ENCODE measurements at places on chromosomes 3 and 15.

GRCh38 chr3:150410311-150411105, 2.4 kb downstream of the TSC22D2 start:
- no peak for DNase-seq

DNA sequence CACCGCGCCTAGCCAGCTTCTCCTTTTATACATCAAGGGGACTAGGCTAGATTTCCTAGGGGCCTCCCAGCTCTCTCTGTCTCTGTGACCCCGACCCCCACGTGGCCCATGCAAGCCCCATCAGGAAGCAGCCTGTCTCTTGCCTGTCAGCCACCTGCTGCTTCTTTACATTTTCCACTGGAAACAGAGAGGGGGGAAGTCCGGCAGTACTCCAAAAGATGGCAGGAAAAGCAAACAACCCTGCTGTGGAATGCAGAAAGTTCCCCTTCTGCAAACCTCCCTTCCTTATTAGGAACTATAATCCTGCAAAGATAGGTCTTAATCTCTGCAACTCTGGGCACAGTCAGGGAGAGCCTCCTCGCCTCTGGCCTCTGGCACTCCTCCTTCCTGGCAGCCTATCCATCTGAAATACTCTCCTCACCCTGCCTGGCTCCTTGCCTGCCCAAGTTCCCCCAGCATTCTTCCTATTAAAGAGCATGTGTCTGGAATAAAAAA, 47.4 kb upstream of the HACD2 start:
- DNase-seq, result no peak

GRCh38 chr15:89654847-89655805, at the start of gene KIF7:
TSS of gene KIF7 (minus strand) at chr15:89655467. CDS start at chr15:89652930, 2,537 bp downstream.
- no peak for DNase-seq

- DNase-seq, result no peak
Measured at GRCh38 chr3:117722856-117723255, 1013.3 kb downstream of the TUSC7 start.

DNA sequence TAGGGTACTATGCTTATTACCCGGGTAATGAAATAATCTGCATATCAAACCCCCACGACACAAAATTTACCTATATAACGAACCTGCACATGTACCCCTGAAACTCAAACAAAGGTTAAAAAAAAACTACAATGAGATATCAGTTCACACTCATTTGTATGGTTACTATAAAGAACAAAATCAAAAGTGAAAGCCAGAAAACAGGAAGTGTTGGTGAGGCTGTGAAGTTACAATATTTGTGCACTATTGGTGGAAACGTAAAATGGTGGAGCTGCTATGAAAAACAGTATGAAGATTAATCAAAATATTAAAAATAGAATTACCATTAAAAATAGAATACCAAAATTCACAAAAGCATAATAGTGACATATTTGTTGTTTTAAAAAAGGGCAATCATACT, 128.9 kb downstream of the ZIC1 start:
- no peak for DNase-seq

DNA sequence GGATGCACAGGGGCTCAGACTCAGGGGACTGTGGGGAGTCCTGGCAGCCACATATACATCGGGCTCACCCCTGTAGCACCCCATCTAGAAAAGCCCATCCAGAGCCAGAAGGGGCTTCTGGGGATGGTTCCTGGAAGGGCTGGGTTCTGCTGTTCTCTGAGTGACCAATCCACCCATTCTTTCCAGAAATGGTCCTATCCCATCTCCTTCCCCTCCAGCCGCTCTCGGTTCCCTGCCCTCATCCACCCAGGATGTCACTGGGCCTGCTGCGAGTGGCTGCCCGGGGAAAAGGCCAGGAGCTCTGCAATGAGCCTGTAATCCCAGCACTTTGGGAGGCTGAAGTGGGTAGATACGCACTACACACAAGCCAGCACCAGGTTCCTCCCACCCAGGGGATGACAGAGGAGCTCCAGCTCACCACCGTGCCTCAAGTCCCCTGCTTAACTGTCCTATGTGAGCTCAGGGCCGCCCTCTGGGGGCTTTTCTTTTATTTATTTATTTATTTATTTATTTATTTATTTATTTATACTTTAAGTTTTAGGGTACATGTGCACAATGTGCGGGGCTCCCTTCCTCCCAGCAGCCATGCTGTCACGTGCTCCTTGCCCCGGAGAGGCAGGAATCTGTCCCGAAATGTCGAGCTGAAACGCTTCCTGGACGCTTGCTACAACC, 13.6 kb upstream of the CSK start:
- DNase-seq, result no peak

- DNase-seq, result no peak
Measured at GRCh38 chr3:73021301-73021835, 24.8 kb downstream of the PPP4R2 start.

DNA sequence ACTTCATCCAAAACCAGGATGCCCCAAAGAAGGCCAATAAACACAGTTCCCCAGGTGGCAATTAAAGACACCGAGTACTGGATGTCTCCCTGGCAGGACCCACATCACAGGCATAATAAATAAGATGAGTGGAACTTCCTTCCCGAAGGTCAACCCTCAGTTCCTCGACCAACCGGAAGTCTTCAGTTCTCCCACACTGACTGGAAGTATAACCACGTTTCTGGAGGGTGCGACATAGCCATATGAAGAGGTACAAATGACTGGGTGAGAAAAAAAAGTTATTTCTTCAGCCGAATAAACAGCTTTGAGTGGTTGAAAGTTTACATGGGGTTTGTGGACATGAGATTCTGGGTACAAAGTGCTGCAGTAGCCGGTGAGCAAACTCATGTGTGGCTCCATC, 34.6 kb upstream of the MUC13 start:
- DNase-seq, result no peak

DNA sequence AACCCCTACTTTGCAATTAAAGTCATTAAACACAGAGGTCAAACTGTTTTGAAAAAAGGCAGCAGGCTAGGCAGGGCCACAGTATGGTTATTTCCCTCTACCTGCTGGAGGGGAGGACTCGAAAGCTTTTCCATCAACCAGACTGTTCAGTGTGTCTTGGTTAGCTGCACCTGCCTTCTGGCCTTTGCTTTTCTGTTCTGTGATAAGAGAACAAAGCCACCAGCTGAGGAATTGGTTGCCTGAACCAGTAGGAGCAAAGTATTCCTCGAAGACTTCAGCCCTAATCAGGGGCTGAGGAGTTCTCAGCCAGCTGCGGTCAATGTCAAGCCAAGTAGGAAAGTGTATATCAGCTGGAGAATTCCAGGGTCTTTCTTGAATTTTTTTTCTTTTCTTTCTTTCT, 132.5 kb downstream of the SOX2 start:
- no peak for DNase-seq

- no peak for DNase-seq
Measured at GRCh38 chr3:149620291-149621020, 37.4 kb downstream of the WWTR1 start.

DNA sequence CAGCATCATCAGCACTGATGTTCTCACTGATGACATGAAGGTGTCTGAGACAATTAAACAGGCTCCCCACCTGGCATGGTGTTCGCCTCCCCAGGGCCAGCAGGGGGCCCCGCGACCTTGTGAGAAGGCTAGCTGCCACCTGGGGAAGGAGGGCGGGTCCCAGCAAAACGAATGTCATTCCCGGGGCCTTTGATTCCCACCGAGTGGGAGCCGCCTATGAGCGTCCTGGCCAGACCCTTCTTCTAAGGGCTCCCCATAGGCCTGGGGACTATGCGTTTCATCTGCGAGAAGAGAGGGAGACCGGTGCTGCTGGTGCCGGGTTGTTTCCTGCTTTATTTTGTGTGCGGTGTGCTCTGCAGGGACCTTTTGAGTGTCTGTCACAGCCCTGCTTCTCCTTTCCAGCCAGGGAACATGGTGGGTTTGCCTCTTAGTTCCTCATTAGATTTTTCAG, 20.5 kb upstream of the MINDY4B start:
- no peak for DNase-seq

- no peak for DNase-seq
Measured at GRCh38 chr15:81852411-81853149, 193.2 kb downstream of the MEX3B start.

GRCh38 chr3:160394009-160394392, 5.0 kb downstream of the IFT80 start:
- no peak for DNase-seq

GRCh38 chr3:60912876-60913275, 338.4 kb downstream of the FHIT start:
- no peak for DNase-seq

- no peak for DNase-seq
Measured at GRCh38 chr3:134364061-134364935, 9.9 kb downstream of the AMOTL2 start.

GRCh38 chr3:194840661-194841514, 155.2 kb downstream of the FAM43A start:
- DNase-seq, result no peak

DNA sequence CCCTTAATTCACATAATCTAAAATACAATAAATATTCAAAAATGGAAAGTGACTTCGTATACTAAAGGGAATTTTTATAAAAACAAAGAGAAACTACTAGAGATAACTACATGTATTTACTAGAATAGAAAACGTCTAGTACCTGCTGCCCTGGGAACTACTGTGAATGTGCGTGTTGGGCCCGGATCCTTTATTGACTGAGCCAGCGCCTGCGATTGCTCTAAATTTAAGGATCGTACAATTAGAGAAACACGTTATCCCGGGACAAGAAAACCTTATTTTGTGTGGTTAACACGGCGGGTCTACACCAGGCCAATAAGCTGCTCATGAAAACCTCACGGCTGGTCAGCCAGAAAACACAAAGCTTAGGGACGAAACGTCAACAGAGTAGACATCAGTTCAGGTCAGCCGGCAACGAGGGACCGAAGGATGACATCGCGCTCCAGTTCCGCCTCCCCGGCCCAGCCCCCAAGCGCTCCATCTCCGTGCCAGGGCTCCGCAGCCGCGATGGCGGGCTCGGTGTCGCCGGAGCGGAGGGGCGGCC, 555 bp downstream of the TM2D3 start:
- DNase-seq, result no peak

- DNase-seq, result no peak
Measured at GRCh38 chr3:197456261-197457091, 99.3 kb downstream of the BDH1 start.

- DNase-seq, result no peak
Measured at GRCh38 chr3:179961071-179961702, 75.5 kb downstream of the PEX5L start.

- DNase-seq, result no peak
Measured at GRCh38 chr15:84840741-84841429, 23.7 kb downstream of the ALPK3 start.

DNA sequence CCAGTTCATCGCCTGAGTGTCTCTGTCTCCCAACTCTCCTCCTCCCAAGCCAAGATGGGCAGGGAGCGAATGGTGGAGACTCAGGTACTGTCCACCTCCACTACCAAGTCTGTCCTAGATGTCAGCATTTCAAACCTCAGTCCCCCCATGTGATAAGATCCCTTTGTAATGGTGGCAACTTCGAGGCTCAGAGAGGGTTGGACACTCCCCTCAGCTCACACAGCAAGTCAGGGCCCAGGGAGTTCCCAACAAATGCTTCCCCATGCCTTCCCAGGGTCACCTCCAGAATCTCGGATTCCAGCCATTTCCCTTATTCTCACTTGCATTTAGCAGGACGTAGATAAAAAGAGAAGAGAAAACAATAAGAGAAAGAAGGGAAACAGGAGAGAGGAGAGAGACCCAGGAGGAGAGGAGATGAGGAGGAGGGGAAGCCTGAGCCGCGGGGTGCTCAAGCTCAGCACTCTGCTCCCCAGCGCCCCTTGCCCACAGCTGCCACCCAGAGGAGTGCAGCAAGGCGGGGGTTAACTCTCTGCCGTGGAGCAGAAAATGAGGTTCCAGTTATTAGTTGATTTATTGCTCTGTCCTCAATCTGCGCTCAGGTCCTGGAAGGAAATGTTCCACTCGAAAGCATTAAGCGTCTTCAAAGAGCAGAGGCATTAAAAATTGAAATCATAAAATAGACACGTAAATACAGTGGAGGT, 84.1 kb upstream of the LINGO1 start:
- DNase-seq, result no peak

DNA sequence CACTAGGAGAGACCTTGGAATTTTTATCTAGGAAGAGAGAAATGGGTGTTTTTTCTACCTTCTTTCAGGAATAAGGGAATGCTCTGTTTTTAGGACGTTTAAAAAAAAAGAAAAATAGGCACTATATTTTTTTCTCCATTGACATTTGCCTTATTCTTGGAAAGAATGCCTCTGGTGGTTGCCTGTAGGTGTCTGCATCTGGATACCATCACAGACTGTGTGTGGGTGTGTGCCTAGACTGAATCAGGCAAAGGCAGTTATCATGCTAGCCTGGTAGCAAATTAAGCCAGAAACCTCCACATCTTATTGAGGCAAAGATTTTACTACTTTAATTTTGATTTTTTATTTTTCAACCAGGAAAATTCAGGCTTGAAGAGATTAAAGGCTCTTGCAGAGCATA, 513.6 kb upstream of the KCNMB2 start:
- DNase-seq, result no peak

GRCh38 chr3:15781131-15781530, 16.6 kb downstream of the ANKRD28 start:
- DNase-seq, result no peak

GRCh38 chr3:194103505-194103904, 32.4 kb upstream of the HES1 start:
- peak; percentile 9 for DNase-seq

DNA sequence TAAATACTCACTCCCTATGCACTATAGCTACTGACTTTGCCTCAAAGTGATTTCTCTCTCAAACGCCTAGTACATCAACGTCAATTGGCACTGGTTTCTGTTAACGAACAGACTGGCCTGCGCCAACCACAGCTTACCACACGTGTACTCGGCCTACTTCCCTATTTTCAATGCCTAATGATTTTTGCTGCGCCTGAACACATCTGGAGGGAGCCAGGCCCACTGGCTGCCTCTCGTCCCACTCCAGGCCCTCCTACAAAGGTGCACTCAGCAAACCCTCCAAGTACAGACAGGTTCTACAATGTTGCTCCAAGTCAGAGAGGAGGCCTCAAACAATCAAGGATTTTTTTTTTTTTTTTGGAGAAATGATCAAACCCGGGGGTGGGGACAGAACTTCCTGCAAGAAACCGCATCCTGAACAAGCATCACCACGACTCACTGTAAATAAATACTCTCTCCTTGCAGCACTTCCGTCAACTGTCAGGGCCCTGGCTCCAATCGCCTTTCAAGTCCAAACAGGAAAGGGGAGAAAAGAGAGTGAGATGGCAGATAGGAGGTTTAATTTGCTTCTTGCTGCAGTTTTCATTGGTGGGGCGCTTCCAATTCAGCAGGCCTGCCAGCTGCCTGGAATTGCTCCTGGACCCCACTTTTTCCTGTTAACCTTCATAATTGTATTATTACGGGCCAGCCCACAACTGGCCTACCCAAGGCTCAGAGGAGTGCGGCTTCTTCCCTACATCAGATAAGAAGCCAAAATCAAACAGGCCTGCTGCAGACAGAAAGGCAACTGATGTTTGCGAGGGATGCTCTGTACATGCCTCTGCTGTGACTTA, 139.3 kb downstream of the FOXP1 start:
- DNase-seq, result no peak

- no peak for DNase-seq
Measured at GRCh38 chr3:186217820-186218164, 108.9 kb upstream of the ETV5 start.

Data from stimulated activated CD4-positive, alpha-beta T cell treated with anti-CD3 and anti-CD28 coated beads, Interleukin-15, amount 100 ng/mL, for 1 hour (primary cell).